ENCODE measurements at places on chromosomes 16 and 17. TPM values are rescaled to one million over a fixed set of nuclear protein-coding genes. Genes with fewer than 3 reads are reported as not detected.

The CCT6B gene
- 1.6 TPM for total RNA-seq

DNA sequence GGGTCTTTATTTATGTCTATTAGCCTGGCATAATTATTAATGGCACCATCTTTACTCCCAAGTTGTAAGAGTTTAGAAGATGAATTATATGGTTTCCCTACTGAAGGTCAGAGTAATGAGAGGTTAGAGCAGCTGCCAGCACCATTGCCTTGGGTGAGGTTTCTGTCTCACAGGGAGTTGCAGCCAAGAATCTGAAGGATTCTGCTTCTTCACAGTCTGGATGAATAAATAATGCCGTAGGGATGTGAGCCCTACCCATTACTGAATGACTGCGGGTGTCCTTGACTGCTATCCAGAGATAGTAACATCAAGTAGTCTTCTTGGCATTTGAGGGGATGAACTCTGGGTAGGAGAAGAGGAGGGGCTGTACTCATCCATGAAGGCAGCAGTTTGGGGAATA lies 52.8 kb upstream of the SMIM36 start:
- DNase-seq: no peak

GRCh38 chr17:35117984-35118383 lies 1.7 kb downstream of the RAD51D start:
- peak; percentile 64 for DNase-seq

- no peak for DNase-seq
Measured at GRCh38 chr17:36930583-36930900, 6.7 kb upstream of the LHX1 start.

- no peak for DNase-seq
Measured at GRCh38 chr16:27221576-27222248, 18.4 kb downstream of the KDM8 start.

GRCh38 chr17:10547351-10547750 lies 2.1 kb downstream of the MYH2 start:
- no peak for DNase-seq

The NPTX1 gene
- total RNA-seq: 27.5 TPM

DNA sequence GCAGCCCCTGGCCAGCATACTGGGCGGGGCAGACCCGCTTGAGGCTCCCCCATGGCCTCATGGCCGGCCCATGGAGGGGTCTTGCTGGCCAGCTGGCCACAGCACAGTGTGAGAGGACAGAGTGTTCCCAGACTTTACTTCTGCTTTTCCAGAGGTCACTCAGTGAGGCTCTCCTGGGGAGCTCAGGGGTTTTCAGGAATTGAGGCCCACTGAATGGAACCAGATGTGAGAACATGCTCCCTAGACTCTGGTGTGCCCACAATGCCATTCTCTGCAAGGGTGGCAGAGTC lies 21.2 kb downstream of the ATP6V0D1 start:
- DNase-seq: no peak

The CDRT15L2 gene
- total RNA-seq: not detected
